ENCODE measurements at places on chromosomes 16 and 17. TPM values are rescaled to one million over a fixed set of nuclear protein-coding genes. Genes with fewer than 3 reads are reported as not detected.
A peak's percentile ranks its signal among the peaks of the same experiment; 100 is the strongest.

DNA sequence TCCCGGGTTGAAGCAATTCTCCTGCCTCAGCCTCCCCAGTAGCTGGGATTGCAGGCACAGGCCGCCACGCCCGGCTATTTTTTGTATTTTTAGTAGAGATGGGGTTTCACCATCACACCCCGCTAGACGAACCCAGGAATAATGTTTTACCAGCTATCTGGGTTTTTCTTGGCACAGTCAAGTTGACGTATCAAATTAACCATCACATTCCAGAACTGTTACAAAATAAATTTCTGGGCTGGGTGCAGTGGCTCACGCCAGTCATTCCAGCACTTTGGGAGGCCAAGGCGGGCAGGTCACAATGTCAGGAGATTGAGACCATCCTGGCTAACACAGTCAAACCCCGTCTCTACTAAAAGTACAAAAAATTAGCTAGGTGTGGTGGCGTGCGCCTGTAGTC, 501.2 kb downstream of the SHISA9 start:
- no peak overlapping the region for H3K27ac ChIP-seq
- H3K27me3 ChIP-seq: no peaks in the 10 kb centered on the region
- H3K4me1 ChIP-seq: no peaks in the 10 kb centered on the region

DNA sequence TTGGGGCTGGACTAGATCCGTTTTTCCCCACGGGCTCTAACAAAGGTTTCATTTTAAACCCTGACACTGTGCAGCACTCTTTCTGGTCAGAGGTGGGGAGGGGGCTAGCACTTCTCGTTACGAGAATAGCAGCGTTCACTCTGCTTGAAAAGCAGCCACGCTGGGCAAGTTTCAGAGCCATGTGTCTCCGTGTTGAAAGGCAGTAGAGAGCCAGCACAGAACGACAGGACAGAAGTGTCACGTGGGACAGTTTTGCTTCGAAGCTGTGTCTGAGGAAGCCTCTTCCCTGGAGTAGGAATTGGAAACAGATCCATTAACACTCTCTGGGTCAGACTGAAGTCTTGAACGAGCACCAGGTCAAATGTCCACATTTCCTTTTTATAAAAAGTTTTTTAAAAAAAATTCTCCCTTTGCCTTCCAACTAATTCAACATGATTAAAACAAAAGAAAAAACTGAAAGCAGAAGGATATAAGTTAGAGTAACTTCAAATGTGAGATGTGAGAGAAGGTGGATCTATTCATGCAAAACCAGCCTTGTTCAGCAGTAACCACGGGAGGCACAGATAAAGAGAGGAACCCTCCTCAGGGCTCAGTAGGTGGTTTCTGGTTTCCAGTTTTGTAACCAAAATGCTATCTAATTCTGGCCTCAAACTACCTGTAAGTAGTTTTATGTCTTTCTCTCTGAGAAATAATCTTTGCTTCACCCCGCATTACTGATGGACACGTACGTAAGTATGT, 65.0 kb downstream of the SMG6 start:
- peak overlapping the region; percentile 59 for H3K27ac ChIP-seq
- no peak overlapping the region for H3K4me3 ChIP-seq
- no peaks in the 10 kb centered on the region for H3K27me3 ChIP-seq
- H3K36me3 ChIP-seq: no peaks in the 10 kb centered on the region
- H3K4me1 ChIP-seq: no peaks in the 10 kb centered on the region
- no peak for DNase-seq

GRCh38 chr17:80860703-80861417, 130.8 kb upstream of the CHMP6 start:
- no peak overlapping the region for H3K27ac ChIP-seq
- no peaks in the 10 kb centered on the region for H3K36me3 ChIP-seq
- H3K4me3 ChIP-seq: no peak overlapping the region
- no peaks in the 10 kb centered on the region for H3K4me1 ChIP-seq
- no peaks in the 10 kb centered on the region for H3K27me3 ChIP-seq

- no peak for DNase-seq
- peaks cover 13% of the 10 kb centered on the region for H3K36me3 ChIP-seq
- H3K4me1 ChIP-seq: no peaks in the 10 kb centered on the region
- H3K27ac ChIP-seq: no peak overlapping the region
- H3K4me3 ChIP-seq: no peak overlapping the region
These were observed 1.5 kb downstream of the THOC6 start for GRCh38 chr16:3025032-3026002.

- H3K4me3 ChIP-seq: no peak overlapping the region
- no peaks in the 10 kb centered on the region for H3K4me1 ChIP-seq
- H3K27me3 ChIP-seq: no peaks in the 10 kb centered on the region
- no peak overlapping the region for H3K27ac ChIP-seq
These were observed 51.4 kb upstream of the NFAT5 start for GRCh38 chr16:69514356-69514755.

DNA sequence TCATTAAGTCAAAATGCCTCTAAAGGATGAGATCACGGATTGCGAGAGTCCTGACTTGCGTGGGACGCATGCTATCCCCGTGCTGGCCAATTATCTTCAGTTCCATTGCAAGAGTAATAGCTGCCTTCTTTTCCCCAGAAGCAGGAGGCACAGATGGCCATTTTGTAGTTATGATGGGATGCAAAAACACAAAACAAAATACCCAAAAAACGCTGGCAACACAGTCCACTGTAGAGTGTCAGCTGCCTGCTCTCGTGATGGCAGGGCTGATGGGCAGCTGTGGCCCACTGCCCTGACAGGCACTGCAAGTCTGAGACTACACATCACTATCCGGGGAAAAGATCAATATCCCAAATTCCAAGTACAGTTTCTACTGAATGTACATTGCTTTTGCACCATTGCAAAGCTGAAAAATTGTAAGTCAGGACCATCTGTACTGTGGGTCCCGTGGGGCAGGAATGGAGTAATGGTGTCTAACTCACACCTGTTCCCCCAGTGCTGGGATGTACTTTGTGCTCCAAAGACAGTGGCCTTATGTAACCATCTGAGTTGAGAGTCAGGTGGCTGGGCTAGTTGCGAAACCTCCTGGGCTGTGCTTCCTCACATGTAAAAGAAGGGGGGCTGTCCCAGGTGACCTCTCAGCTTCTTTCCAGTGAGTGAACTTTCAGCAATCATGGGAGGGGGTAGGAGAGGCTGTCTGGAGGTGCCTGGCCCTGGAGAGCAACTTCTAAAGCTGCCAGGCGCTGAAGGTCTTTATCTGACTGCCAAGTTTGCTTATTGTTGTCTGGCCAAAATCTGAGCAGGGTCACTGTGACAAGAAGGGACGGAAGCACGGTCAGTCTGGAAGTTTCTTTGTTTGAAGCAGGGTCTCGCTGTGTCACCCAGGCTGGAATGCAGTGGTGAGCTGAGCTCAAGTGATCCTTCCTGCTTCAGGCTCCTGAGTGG, 4.7 kb downstream of the SLC47A1 start:
- no peaks in the 10 kb centered on the region for H3K27me3 ChIP-seq
- no peak overlapping the region for H3K4me3 ChIP-seq
- H3K27ac ChIP-seq: no peak overlapping the region
- no peaks in the 10 kb centered on the region for H3K4me1 ChIP-seq
- no peaks in the 10 kb centered on the region for H3K36me3 ChIP-seq

GRCh38 chr16:77273815-77274214, 74.6 kb downstream of the SYCE1L start:
- no peak overlapping the region for H3K4me3 ChIP-seq
- no peaks in the 10 kb centered on the region for H3K27me3 ChIP-seq
- H3K36me3 ChIP-seq: no peaks in the 10 kb centered on the region
- no peak for DNase-seq
- no peak overlapping the region for H3K27ac ChIP-seq

CDK5R1 gene
- total RNA-seq: 0.75 TPM

All from right atrium auricular region (tissue), 2 donors.